Stimulated activated CD8-positive, alpha-beta memory T cell treated with anti-CD3 and anti-CD28 coated beads, Interleukin-4, amount 100 ng/mL, for 1 hour (primary cell): ENCODE measurements at places on chromosomes 1 and 21.

GRCh38 chr1:38050397-38051078 is 3.9 kb upstream of the POU3F1 start:
- no peak for DNase-seq

DNA sequence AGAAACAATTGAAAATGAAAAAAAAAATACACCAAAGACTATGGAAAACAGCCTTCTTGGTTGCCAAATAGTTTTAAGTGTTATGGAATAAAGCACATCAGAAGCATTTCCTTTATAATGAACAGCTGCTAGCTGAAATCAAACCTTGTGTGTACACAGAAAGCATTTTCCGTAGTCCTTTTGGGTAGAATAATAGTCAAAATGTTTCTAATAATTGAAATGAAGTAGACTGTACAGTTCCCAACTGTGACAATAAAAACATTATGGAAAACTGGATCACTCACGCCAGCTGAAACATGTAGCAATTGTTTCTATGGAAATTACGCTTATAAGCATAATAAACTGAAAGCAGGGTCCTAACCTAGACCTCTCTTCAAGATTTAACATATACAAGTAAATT is 856.3 kb upstream of the B3GALT2 start:
- no peak for DNase-seq

- no peak for DNase-seq
Measured at GRCh38 chr1:181134543-181135436, 46.3 kb downstream of the IER5 start.

DNA sequence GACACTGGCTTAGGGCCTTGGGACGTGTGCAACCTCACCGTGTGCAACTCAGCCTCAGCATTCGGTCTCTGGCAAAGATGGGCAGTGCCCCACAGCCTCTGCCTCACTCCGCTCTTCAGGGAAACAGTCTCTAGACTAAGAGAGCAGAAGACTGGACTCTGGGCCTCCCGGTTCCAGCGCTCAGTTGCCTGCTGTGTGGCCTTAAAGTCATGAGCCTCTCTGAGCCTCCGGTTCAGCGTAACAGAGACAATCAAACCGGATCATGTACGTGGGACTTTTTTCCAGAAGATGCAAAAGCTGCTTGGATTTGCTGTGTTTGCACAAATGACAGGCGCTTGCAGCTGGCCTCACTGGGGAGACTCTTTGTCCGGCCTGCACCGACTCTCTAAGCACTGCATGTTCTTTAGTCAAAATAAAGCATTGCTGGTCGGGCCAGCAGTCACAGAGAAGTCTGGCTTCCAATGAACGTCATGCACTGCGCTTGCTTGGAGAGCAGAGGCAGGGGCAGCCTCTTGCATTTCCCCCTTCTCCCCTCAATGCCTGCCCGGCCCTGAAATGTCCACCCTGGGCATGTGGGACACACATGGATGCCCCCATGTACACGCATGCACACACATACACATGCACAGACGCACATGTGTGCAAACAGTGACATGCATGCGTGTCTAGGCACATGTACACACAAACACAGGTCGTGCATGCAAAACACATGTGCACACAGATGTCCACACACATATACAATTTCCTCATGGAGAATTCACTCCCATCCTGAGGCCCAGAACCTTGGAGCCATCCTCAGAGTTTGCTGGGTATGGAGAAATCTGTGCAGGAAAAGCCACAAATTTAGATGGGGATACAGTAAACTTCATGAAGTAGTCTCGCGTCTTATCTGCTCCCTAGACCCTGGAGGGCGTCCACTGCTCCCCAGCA is 152.4 kb downstream of the PRDM16 start:
- DNase-seq = no peak
